ENCODE measurements at places on chromosomes 5 and 9.

GRCh38 chr9:79015951-79016350 lies 555.8 kb upstream of the TLE4 start:
- no peak for DNase-seq

GRCh38 chr9:120891884-120892747 lies 15.1 kb upstream of the PHF19 start:
- DNase-seq = no peak

DNA sequence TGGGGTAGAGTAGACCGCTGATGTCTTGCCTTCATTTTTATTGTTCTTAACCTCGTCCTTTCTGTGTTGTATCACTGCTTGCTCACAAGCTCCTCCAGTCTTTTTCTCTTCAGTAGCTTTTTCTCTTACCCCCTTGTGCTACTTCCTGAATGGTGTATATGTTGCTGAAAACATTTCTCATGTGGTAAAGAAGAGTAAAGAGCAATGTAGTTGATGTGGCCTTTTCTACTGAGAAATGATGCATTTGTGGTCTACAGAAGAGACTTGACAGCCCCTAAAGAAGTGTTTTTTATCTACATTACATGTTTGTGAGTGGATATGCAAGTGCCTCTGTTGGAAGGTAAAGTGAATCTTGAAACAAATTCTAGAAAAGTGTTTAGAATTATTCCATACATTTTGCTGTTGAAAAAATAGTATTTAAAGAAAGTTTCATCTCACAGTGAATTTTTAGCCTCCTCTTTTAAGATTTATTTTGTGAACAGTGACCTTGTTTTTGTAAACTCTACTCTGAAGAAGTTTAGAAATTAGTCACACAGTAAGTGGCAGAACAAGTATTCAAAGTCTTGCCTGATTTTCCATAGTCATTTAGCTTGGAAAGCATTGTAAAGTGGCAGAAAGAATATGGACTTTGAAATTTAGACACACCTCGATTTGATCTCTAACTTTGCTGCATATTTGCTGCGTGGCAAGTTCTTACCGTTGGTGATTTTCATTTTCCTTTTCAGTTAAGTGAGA lies 17.4 kb downstream of the CDC42SE2 start:
- no peak for DNase-seq

DNA sequence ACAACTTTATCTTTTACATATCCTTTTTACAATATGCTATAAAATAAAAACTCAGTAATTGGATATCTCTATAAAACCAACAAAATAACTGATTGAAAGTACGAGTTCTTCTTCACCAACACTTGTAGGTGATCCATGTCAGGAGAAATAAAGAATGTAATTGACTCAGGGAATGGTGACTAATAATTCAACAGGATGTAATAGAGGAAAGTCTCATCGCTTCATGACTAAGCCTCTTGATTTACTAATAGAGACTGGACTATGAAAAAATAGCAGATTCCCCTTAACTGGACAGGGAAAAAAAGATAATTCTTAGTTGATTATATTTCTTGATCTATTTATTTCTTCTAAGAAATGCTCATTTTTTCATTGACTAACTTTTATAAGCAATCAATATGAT lies 507.7 kb upstream of the PTGER4 start:
- no peak for DNase-seq

GRCh38 chr9:122347348-122348287 lies 23.2 kb upstream of the PTGS1 start:
- peak; percentile 67 for DNase-seq

DNA sequence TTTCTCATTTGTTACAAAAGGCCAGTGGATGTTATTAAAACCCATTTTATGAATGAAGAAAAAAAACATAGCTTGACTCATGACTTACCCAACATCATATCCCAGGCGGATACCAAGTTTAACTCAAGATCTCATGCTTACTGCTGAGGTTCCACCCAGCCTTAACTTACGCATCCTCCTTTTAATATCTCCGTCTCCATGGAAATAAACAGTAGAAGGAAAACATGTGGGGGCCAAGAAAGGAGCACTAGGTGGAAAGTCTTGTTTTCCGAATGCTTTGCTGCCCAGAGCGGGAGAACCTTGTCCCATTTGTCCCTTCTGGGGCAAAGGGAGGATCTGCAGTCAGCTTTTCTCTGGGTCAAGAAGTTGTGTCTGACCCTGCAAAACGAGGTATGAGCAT lies 44.1 kb downstream of the ANGPTL2 start:
- no peak for DNase-seq

DNA sequence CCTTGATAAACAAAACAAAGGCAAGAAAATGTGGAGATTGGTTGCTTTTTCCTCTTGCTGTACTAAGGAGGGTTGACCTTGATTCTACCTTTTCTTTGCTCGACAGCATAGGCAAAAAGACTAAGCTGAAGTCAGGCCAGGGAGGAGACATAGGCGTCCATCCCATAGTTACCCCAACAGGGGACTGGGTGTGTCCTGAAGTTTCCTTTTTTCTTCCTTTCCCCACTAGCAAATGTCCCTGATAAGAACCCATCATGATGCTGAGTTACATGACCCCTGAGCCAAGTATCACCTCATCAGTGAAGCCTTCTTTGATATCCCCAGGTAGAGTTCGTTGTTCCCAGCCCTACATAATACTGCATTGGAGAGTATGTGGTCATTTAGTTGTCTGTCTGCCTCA lies 9.9 kb upstream of the SHROOM1 start:
- no peak for DNase-seq

GRCh38 chr5:135018457-135018856 lies 15.6 kb downstream of the PITX1 start:
- no peak for DNase-seq

- DNase-seq = no peak
Measured at GRCh38 chr5:167488371-167488770, 803.1 kb upstream of the WWC1 start.

DNA sequence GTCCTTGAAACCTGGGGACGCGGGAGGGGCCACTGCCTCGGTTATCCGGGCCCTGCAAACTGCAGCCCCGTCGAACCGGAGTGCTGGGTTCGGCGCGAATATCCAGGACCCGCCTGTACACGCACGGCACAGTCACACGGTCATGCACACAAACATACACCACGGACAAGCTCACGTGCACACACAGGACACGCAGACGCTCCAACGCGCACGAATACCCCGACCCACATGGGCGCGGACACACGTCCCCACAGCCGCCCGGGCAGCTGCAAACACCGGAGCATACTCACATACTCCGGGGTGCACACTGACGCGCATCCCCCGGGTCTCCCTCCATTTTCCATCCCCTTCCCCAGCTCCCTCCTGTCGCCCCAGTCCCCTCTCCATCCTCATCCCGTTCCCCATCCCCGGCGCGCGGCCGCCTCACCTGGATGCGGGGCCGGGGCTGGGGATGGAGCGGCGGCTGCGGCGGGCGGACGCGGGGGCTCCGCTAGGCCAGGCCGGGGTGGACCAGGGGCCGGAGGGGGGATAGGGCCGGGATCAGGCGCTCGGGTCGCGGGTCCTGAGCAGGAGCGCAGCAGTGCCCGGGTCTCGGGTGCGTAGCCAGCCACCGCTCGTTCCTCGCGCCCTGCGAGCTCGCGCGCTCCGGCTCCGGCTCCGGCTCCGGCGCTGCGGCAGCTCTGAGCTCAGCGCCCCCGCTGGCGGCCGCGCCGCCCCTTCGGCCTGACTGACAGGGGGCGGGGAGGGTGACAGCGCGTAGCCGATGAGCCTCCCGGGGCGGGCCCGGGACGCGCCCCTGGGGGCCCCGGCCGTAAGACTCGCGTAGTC lies at the start of the genes EIF4E1B and SNCB:
Gene EIF4E1B, plus strand, starts transcription at position 823 of the 828 bp plus-strand sequence. CDS start 12,113 bp downstream, outside the sequence.
Gene SNCB, minus strand, starts transcription at position 682 of the 828 bp plus-strand sequence. CDS start 880 bp downstream, outside the sequence.
- DNase-seq = peak; percentile 67

GRCh38 chr9:99592834-99593574 lies 228.7 kb upstream of the NR4A3 start:
- peak; percentile 18 for DNase-seq

DNA sequence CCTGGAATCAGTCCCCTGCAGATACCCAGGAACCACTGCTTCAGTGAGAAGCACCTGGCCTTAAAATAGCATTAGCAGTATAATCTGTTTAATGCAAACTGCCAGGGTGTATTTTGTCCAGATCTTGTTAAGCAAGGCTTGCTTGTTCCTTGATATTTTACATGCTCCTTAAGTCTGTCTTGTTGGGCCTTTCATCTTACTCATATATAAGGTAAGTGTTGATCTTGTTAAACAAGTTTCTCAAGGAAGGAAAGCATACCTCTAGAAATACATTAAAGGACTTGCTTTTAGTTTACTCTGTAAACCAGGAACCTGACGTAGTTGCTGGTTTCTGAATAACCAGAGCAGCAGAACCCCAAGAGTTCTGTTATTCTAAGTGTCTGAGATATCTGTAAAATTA lies 13.7 kb downstream of the HSPA4 start:
- no peak for DNase-seq

DNA sequence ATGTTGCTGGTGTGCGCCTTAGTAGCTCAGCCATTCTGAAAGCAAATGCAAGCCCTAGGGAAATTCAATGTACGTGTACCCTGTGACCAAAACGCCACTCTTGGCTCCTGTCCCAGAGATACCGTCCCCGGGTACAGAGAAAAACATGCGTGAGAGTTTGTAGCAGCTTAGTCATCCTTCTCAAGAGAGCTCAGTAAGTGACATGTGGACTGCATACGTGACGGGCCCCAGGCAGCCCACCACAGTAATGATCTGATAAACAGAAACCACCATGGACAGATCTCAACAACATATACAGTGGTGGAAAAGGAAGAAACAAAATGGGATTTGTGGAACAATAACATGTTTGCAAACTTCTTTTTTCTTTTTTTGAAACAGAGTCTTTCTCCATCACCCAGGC lies 45.1 kb downstream of the S1PR3 start:
- no peak for DNase-seq

DNA sequence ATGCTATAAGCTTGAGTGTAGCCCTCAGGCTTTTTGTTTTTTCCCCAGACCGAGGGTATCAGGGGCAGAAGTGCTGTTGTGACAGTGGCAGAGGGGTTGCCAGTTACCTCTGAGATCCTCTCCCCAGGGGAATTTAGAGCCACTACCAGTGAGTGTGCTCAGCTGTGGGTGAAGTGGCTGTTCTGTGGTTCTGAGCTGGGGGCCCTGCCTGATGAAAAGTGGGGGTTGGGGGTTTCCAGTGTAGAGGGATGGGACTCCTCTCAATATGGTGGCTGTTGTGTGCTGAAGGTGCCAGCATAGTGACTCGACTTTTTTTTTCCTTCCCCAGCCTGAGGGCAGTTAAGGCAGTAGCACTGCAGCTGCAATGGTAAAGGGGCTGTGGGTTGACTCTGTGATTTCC lies 506.7 kb downstream of the TMEM232 start:
- DNase-seq = no peak

GRCh38 chr5:138353560-138354080 lies 1.1 kb downstream of the KDM3B start:
- DNase-seq = no peak

DNA sequence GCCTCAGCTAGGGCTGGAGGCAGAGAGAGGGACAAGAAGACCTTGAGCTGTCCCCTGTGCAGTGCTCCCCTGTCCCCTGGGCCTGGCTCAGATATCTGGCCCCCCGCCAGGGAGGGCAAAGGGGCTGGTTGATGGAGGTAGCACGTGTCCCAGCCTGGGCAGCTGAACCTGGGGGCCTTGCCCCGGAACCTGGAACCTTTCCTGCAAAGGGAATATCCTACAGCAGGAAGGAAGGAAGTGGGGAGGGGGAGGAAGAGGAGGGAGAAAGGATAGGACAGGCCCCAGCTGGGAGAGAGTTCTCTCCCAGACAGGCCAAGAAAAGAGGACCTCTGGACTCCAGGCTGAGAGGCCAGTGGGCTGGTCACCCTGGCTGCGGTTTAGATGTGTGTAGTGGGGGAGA lies 27.6 kb upstream of the PSD2 start:
- DNase-seq = no peak

GRCh38 chr9:134923466-134923865 lies 5.8 kb upstream of the FCN1 start:
- no peak for DNase-seq

Data from common myeloid progenitor, CD34-positive (primary cell).